ENCODE measurements at places on chromosomes 2 and 18.

DNA sequence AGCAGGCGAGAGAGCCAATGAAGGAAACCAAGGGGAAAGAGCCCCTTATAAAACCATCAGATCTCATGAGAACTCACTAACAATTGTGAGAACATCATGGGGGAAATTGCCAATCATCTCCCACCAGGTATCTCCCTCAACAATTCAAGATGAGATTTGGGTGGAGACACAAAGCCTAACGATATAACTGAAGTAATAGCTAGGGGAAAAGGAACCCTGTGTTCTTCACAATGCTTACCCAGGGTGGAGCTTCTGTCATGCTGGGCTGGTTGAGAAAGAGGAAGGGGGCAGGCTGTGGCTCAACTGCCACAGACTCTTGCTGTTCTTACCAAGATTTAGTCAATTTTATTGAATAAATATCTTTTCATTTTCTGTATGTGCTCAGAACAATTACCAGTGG lies 392.1 kb upstream of the HS6ST1 start:
- no peak for DNase-seq

GRCh38 chr2:120954939-120955338 lies 219.3 kb downstream of the GLI2 start:
- DNase-seq, result no peak

DNA sequence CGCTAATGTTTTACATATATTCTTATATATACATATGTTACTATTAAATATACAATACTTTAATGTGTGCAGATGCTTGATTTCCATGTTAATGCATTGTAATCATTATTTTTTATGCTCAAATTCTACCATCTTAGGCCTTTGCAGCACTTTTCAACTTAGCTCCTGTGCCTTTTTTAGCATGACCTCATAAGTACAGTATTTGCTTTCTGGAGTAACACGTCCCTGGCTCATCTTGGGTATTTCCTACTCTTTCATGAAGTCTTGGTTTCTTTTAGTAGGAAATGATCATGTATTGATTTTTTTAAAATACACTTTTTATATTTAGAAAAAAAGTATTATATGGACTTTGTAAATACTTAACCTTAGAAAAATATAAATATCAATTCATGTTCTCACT lies 36.5 kb downstream of the CAB39 start:
- no peak for DNase-seq

DNA sequence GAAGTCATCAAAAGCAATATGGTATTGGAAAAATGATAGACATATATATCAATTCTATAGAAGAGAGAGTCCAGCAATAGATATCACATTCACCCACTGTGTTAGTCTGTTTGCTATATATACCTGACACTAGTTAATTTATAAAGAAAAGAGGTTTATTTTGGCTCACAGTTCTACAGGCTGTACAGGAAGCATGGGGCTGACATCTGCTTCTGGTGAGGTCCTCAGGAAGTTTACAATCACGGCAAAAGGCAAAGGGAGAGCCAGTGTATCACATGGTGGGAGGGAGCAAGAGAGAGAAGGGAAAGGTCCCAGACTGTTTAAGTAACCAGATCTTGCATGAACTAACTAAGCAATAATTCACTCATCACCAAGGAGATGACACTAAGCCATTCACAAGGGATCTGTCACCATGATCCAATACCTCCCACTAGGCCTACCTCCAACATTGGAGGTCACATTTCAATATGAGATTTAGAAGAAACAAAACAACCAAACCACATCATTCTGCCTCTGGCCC lies 470.6 kb downstream of the METTL4 start:
- DNase-seq, result no peak

- no peak for DNase-seq
These were observed 67.2 kb downstream of the LCLAT1 start for GRCh38 chr2:30514134-30514847.

GRCh38 chr2:128306081-128306930 lies 12.4 kb downstream of the HS6ST1 start:
- peak; percentile 78 for DNase-seq

GRCh38 chr2:233013027-233013461 lies at the start of gene NGEF:
TSS of gene NGEF (minus strand) at chr2:233013256. CDS start at chr2:232974890, 38,366 bp downstream.
- DNase-seq, result no peak

- no peak for DNase-seq
These were observed 74.7 kb upstream of the PTPRM start for GRCh38 chr18:7492385-7492784.

DNA sequence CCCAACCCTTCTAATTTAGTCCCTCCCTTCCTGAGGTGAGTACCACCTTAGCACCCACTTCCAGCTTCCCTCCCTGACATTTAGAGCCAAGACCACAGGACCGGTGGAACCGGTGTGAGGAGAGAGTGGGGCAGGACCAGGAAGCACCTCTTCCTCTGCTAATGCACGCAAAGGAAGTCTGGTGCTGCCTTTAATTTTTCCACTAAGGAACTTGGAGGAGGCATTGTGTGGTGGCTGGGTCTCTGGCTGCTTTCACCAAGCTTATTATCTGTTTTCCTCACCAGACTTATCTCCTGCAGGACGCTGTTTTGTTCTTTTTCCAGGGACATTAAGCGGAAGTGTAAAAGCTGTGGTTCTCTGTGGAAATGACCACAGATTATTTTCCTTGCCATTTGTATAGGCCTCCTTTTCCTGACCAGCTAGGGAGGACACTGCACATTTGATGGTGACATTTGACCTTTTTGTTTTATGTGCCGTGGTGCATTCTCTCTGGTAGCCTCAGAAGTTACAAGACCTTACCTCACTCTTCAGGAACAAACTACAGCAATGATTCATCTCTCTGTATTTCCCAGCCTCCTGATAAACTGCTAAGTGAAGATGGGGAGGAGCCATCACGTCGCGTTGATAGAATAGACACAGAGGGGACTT lies 39.8 kb upstream of the SPTBN1 start:
- no peak for DNase-seq

DNA sequence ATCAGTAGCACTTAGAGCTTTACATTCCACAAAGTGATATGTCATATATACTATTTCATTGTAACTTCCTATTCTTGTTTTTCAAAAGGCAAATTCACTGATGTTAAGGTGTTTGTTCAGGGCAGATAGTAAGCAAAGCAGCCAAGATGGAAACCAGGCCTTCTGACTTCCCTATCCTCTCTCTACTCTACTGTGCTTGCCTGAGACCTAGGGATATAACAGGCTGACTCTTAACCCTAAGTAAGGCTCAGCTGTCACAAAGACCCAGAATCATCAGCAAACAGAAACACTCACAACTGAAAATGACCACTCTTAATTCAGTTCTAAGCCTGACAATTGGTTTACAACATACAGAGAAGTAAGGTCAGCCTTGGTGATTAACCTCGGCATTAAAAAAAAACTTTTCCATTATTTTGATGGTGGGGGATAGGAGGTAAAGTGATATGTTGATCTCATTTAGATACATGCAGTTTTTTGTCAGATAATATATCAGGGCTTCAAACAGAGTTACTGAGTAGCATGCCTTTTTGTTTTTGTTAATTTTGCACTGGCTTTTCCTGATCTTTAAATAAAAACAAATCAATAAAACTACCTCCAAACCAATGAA lies 95.4 kb upstream of the CHRNA1 start:
- DNase-seq, result no peak
